ENCODE measurements at places on chromosomes 1 and 21. TPM values are rescaled to one million over a fixed set of nuclear protein-coding genes. Genes with fewer than 3 reads are reported as not detected.

PBX1 gene
- total RNA-seq, result 53.1 TPM

PDZK1IP1 gene
- total RNA-seq, result not detected

EDARADD gene
- not detected for total RNA-seq

RGS18 gene
- 1.8 TPM for total RNA-seq

OR2T35 gene
- not detected for total RNA-seq

DRAXIN gene
- not detected for total RNA-seq

TMEM125 gene
- total RNA-seq, result 0.63 TPM

RPE65 gene
- total RNA-seq, result not detected

Data from thoracic aorta (tissue), 2 donors.